ENCODE measurements at places on chromosomes 7 and 10.

- DNase-seq = no peak
Measured at GRCh38 chr10:52409195-52409594, 95.1 kb downstream of the DKK1 start.

DNA sequence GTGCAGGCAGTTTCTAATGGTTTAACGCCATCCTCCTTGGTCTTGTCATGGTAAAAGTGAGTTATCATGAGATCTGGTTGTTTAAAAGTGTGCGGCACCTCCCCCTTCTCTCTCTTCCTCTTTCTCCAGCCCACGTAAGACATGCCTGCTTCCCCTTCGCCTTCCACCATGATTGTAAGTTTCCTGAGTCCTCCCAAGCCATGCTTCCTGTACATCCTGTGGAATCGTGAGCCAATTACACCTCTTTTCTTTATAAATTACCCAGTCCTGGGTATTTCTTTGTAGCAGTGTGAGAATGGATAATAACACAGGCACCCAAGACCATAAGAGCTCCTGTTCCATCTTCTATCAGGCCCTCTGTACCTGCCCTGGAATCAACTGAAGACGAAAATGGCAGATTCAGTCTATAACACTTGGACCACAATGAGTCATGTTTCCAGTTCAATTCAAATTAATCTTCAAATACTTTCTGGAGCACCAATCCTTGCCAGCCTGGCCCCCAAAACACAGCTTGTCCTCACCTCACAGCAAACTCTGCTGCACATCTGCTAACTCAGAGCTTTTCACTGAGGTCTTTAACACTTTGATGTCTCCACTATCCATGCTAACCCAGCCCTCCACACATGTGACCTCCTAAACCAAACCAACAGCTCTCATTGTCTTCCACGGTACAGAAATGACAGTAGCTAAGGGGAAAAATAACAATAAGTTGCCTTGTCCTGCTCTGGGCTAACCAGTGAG, 73.2 kb downstream of the SFMBT2 start:
- peak; percentile 80 for DNase-seq

DNA sequence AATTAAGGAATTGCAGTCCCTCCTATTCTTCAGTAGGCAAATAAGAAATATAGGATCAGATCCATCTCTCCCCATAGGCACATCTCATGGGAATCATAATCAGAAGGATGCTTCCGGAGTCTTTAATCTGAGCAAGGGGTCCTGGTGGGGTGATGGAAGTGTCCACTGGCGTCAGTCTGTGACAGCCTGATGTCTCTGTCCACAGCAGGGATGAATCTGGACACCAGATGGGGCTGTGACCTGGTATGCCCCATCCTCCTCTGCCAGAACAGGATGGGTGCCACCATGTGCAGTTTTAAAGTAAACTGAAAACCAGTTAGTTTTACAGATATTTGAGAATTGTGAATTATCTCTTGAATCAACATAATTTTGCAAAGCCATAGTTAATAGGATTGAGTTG, 148.7 kb downstream of the C1GALT1 start:
- DNase-seq = no peak

DNA sequence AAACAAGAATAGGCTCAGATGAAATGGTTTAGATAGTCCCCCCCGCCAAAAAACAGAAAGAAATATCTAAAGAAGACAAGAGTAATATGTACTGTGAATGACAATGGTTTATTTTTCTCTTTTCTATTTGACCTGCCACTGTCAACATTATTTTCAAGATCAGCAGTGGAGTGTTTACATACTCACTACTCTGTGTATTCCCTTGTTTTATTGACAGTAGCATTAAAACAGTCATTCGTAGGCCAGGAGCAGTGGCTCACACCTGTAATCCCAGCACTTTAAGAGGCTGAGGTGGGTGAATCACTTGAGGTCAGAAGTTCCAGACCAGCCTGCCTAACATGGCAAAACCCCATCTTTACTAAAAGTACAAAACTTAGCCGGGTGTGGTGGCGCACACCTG, 245.3 kb upstream of the SLC26A5 start:
- no peak for DNase-seq

- peak; percentile 30 for DNase-seq
Measured at GRCh38 chr10:101453791-101454718, 100.1 kb downstream of the BTRC start.

Data from MV-4-11 (cell line).